ENCODE measurements at places on chromosomes 1 and 21.

DNA sequence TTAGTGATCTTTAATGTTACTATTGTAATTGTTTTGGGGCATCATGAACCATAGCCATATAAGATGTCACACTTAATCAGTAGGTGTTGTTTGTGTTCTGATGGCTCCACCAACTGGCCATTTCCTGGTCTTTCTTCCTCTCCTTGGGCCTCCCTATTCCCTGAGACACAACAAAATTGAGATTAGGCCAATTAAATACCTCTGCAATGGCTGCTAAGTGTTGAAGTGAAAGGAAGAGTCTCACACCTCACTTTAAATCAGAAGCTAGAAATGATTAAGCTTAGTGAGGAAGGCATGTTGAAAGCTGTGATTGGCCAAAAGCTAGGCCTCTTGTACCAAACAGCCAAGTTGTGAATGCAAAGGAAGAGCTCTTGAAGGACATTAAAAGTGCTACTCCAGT, 30.7 kb downstream of the PPP2R5A start:
- DNase-seq, result no peak

GRCh38 chr1:226406401-226406881, 1.5 kb downstream of the PARP1 start:
- no peak for DNase-seq

GRCh38 chr1:236602171-236602570, 2.1 kb downstream of the HEATR1 start:
- DNase-seq, result no peak

GRCh38 chr1:43542527-43543458, 12.1 kb downstream of the PTPRF start:
- no peak for DNase-seq

GRCh38 chr1:31483012-31483946, 70.3 kb downstream of the SERINC2 start:
- DNase-seq, result no peak

DNA sequence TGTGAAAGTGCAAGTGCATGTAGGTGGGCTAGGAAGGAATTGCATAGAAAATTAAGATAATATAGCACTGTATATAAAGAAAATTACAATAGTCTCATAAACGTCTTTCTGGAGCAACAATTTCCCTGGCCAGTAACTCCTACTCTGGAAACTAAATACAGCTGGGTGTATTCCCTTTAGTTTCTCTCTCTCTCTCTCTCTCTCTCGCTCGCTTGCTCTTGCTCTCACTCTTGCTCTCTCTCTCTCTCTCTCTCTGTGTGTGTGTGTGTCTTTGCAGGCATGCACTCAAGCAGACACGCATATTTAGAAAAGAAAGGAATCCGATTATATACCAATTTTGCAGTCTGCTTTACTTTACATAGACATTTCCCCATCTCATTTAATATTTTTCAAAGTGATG, 14.7 kb downstream of the S100A10 start:
- DNase-seq, result no peak

Measured in stimulated activated CD4-positive, alpha-beta T cell treated with anti-CD3 and anti-CD28 coated beads, Interleukin-1b, Interleukin-23, amount 100 ng/mL, for 4 hours (primary cell).